ENCODE measurements at places on chromosomes 3 and 15.

DNA sequence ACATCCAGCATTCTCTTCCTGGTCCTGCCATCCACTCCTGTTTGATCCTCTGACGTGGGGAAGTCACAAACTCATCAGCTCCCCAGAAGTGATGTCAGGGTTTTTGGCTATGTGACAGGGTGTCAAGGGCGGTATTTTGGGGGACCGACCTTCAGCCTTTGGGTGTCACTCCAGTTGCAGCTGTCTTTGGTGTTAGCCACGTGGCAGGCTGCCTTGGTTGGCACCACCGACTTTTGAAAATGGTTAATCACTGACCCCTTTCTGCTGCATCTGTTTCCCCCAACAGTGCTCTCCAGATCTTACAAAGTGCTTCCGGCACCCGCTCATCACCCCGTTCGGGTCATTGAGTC is 86.6 kb downstream of the TRAK1 start:
- no peak for DNase-seq

DNA sequence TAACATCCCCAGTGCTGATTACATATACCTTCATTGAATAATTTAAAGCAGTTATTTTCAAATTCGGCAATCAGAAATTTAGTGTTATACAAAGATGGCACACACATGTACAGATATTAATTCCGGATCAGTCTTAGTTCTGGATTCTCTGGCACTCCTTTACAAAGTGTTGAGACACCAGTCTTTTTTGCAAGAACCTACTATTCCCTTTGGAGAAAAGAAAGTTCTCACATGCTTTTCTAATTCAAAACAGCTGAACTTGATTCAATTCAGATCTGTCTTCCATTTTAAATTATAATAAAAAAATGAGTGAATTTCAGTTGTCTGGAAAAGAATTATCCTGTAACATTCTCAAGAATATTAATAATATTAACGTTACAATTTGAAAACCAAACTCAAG is 20.4 kb downstream of the CCDC191 start:
- DNase-seq: no peak

DNA sequence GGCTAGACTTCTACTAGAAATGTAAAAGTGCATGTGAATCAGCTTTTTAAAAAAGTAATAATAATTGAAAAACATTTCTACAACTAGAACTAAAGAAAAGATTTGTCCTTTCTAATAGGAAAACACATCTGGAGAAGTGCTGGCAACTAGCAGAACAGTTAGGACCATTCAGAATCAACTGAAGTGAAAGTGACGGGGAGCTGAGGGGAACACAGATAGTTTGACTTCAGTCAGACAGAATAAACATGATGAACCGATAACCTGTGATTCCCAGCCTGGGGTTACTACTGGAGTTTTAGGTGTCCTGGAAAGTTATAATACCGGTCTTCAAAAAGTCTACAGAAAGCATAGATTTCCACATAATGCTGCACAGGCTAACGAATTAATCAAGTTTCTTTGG is 28.1 kb downstream of the OPA1 start:
- no peak for DNase-seq

- no peak for DNase-seq
Observed at GRCh38 chr3:106333911-106334618, 465.3 kb upstream of the CBLB start.

DNA sequence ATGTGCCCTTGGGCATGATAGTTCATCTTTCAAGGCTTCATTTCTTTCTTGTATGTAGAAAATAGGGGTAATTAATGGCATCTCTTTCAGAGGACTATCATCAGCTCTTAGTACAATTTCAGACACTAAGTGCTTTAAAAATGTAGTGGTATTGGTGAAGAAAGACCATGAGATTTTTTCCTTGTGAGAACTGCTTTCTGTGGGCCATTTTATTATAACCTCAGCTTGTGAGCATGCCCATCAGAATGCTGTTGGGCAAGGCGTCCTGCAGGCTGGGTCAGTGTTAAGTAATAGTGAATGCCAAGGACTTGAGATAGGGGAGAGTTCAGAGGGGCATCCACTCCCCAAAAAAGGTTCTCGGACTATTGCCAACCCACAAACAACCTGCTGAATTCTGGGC is 187.9 kb downstream of the GHSR start:
- no peak for DNase-seq

DNA sequence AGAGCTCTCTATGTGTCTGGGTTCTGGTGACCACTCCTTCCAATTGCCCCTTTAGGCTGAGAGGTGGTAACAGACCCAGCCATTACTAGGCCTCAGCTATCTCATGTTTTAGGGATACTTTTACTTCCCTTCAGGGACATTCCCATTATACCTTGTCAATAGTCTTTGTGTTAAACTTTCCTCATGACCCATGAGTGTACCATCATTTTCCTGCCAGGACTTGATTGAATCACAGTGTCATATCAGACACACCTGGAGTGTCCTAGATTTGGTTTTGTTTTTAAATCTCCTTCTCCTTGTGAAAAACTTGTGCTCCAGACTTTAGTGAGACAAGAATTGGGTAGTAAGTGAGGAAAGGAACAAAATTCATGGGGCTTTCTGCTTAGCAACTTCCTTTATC is 136.6 kb downstream of the KCNAB1 start:
- DNase-seq: no peak

- peak; percentile 19 for DNase-seq
Observed at GRCh38 chr15:60179786-60180391, 175.8 kb downstream of the FOXB1 start.

Measured in GM12864 (cell line).